ENCODE measurements at places on chromosomes 7 and 10.

DNA sequence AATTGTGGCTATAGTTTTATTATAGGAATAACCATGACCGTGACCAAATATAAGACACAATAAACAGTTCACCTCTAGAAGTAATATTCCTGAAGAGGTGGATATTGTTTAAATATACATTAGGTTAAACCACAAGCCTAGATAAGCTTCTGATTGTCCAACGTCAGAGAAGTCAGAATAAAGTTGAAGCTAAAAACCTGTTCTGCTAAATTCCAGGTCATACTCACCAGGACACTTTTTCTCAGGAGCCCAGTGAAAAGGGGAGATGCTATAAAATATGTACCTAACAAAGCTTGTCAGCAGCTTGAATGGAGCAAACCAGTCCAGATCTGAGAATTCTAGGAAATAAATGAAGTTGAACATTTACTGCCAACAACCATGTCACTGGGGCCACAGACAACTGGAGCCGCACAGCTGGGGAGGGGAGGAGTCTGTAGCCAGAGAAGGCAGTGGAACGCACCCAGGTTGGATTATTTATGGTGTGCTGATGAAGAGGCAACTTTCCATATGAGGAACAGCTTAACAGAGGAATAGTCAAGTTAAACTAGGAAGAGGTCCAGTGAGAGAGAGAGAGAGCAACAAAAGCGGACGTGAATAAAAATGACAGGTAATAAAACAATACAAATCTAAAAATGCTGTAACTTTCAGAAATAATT lies 191.1 kb downstream of the ZNF438 start:
- no peak for DNase-seq

DNA sequence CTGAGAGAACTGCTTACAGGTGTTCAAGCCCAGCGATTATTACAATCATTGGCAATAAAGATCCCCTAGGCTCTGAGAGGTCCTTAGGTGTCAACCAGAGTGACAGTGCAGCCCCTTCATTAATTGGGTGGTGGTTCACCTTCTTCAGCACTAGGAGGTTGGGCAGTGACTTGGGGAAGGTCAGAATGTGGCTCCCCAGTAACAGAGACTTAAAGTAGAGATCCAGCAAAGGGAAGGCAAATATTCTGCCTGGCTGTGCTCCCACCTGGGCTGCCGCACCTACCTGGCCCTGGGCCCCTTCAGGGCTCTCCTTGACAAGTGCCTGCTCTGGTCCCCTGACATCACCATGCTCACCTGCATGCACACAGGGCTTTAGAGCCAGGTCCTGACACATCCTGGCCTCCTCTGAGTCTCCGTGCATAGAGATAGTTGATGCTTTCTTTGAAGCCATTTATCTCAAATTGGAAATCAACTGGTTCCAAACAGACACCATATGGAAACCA lies 1.9 kb downstream of the CLRN3 start:
- DNase-seq = no peak

GRCh38 chr10:78856421-78856820 lies 212.3 kb upstream of the ZMIZ1 start:
- DNase-seq = no peak

- no peak for DNase-seq
Observed at GRCh38 chr10:103622286-103622685, 128.8 kb downstream of the NEURL1 start.

- no peak for DNase-seq
Observed at GRCh38 chr7:108227366-108227765, 97.2 kb upstream of the LAMB4 start.

DNA sequence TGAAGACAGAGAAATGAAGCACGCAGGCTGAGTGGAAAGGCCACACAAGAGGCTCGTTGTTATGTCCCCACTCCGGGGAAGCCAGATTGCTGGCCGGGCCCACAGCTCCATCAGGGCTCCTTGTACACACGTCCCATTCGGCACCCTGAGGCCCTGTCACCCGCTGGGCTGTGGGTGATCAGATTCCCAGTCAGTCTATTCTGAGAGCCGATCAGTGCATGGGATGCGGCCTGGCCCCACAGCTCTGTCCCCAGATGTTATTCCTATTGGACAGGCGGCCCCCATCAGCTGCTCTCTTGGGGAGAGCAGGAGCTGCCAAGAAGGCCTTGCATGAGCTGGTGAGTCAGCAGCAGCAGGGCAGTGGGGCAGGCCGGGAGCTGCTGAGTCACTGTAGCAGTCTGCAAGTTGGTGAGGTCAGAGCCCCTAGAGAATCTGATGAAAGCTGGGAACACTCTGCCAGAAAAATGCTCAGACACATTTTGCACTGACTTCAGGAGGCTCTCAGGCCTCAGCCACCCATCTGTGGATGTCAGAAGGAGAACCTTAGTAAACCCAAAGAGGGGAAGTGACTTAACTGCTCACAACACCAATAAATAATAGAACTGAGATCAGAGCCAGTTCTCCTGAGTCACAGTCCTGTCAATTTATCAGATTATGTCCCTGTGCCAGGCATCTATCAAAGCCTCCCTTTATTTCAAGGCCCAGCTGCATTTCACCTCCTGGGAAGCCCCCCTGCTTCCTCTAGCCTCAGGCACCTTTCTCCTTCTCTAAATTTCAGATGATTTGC lies 9.4 kb upstream of the PSAP start:
- DNase-seq = no peak

DNA sequence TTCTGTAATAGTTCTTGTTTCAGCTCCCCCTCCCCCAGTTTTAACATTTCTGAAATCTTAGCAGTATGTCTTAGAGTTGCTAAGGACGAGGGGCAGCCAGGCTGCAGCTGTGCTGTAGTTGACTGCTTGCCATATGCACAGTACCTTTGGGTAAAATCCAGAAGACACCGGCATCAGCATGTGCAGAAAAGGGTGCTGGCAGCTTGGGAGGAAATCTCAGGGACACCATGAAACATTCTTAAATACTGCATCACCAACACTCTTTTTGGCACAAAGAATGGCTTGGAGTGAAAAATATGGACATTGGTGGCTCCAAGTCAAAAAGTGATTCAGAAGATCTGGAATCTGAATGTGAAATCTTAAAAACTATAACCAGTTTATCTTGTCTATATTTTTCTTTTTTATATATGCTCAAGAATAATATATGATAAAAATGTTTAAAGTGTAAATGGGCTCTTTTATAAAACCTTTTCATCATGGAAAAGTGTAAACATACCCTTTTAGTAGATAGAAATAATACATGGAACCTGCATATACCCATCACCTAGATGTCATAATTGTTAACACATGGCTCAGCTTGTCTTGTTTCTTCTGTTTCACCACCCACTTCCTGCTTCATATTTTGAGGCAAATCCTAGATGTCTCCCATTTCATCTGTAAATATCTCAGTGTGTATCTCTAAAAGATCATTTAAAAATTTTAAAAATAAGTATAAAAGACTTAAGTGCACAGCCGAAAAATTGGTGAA lies 34.4 kb upstream of the ARMS2 start:
- no peak for DNase-seq

DNA sequence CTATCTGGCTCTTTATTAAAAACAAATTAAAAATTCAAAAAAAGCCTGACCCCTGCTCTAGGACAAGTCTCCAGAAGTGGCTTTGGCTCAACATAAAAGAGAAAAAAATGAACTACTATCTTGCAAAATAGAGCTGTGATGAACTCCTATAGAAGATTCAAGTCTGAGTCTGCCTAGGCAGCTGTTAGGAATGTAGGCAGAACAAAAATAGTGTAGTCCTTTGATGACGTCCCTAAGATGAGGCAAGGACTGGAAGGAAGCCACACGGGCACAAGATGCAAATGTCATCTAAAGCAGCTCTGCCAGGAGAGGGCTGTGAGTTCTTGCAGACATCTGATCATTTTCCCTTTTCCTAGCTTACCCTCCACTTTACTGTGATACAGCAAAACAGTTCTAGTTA lies 20.5 kb downstream of the ASNS start:
- DNase-seq = no peak

- no peak for DNase-seq
Observed at GRCh38 chr10:91582153-91582554, 50.7 kb downstream of the PPP1R3C start.

DNA sequence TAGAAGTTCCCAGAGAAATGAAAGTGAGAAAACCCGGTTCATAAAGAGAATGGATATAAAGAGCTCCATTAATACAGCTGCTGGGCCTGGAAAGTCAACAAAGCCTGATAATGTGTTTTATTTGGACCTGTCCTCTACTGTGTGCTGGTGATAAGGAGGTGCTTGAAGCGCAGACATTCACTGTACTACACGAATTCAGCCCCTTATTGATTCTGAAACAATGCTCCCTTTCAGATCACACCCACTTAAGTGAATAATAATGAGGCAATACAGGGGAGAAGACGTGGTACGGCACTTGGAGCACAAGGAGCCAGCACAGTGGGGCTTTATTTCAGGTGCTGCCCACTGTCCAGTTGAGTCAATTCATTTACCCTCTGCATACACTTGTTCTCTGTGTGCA lies 260.8 kb downstream of the FGFR2 start:
- no peak for DNase-seq

Measured in CD4-positive, alpha-beta T cell (primary cell).